NCI-H1092 treated with DMSO at 0.1 percent for 48 hours (cell line): ENCODE measurements at places on chromosomes 5 and 9.

GRCh38 chr9:127349483-127350113 lies 47.4 kb upstream of the SLC2A8 start:
- peak; percentile 44 for DNase-seq

DNA sequence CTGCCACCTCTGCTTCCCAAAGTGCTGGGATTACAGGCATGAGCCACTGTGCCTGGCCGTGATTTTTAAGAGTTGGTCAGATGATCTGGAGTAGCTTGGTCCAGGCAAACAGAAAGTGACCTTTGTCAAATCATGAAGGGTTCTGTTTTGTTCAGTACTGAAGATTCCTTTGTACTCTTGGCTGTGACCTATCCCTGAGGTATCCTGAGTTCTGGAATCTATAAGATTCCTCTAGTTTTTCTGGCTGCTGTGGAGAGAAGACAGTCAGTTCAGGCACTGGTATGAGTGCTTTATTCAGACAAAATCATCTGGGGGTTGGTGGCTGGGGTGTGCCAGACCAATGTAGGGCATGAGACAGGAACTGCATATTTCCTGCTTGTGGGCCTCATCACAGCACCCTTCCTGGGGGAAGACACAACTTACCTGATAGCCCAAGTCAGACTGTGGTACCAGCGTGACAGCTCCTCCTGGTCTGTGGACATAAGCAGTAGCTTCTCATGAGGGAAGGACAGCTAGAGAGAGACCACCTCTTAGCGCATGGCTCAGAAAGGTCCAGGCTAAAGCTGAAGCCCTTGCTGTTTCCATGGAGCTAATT lies 3.1 kb downstream of the ARHGEF39 start:
- DNase-seq: no peak

DNA sequence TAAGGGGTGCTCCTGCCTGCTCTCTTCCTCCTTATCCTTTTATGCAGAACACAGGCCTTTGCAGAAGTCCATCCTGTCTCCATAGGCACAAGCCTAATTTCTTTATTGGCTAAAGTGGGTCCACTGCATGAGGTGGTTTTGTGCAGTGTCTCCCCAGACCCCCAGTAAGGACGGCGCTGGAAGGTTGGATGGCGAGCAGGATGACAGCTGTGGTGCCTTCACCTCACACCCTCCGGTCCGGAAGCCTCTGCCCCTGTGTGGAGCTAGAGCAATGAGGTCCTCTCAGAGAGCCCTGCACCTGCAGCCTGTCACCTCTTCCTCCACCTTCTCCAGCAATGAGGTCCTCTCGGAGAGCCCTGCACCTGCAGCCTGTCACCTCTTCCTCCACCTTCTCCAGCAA lies 393.7 kb upstream of the IRX1 start:
- no peak for DNase-seq

DNA sequence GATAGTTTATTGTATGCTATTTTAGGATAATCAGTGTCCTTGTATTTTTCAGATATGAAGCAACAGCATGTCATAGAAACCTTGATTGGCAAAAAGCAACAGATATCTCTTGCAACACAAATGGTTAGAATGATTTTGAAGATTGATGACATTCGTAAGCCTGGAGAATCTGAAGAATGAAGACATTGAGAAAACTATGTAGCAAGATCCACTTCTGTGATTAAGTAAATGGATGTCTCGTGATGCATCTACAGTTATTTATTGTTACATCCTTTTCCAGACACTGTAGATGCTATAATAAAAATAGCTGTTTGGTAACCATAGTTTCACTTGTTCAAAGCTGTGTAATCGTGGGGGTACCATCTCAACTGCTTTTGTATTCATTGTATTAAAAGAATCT lies 14.5 kb downstream of the CCT5 start:
- DNase-seq: no peak

DNA sequence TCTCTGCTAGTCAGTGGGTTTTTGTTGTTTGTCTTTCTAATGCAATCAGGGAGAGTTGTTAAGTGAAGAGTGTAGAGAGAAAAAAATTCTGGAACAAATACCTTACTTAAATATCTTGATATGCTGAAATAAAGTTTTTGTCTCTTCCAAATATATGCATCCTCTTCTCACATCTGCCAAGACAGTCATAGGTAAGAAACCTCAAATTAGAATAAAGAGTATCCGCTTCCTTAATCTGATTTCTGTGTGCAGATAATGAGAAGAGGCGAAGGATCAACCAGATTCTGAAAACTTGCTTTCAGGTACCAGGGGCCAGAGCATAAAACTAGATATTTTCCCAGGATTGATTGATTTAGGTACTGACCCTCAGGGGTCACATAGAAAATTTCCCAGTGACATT lies 11.3 kb upstream of the IL6ST start:
- DNase-seq: no peak

DNA sequence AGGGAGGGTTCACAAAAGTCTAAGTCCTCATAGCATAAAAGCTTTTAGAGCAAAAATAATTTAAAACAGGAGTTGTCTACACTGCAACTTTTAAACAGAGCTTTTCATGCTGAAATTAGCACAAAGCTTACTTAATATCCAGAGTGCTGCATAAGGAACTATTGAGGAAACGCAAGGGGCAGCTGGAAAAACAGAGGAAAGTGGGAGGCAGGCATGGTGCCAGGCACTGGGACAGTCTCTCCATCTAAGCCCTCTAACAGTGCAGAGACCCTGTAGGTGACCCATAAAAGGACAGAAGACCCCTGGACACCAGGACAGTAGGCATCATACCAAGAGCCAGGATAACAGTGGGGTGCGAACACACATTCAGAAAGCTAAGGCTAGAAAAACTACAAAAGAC lies 49.3 kb downstream of the ADAMTS12 start:
- peak; percentile 26 for DNase-seq

- DNase-seq: peak; percentile 3
Measured at GRCh38 chr9:87834357-87834756, 48.3 kb upstream of the SPATA31E1 start.

DNA sequence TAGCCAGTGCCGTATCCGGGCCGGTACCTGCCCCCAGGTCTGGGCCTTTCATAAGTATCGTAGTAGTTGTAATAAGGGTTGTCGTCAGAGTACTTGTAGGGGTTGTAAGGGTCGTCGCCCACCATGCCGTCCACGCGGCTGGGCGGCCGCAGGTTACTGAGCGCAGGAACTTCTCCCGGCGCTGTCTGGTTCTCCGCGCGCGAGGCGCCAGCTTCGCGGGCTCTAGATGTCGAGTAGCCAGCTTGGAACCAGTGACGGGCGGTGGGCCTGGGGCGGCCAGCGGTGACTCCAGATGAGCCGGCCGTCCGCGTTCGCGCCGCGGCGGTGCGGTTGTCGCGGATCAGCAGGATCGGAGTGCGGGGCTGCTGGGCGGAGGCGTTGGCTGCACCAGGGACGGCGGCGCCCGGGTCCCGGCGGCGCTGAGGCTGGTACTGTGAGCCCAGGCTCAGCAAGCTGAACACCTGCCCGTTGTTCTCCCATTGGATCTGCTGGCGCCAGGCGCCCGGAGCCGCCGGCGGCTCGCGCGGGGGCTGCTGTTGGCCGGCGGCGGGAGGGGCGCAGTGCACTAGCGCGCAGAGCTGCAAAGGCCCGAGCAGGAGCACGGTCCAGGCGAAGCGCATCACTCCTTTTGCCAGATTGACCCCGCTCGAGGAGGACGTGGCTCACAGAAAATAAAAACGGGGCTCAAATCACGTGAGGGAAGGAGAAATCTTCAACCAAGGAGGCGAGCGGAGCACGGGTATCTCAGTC lies 518 bp downstream of the LOX start:
- peak; percentile 26 for DNase-seq
